ENCODE measurements at places on chromosomes 5 and 9.

DNA sequence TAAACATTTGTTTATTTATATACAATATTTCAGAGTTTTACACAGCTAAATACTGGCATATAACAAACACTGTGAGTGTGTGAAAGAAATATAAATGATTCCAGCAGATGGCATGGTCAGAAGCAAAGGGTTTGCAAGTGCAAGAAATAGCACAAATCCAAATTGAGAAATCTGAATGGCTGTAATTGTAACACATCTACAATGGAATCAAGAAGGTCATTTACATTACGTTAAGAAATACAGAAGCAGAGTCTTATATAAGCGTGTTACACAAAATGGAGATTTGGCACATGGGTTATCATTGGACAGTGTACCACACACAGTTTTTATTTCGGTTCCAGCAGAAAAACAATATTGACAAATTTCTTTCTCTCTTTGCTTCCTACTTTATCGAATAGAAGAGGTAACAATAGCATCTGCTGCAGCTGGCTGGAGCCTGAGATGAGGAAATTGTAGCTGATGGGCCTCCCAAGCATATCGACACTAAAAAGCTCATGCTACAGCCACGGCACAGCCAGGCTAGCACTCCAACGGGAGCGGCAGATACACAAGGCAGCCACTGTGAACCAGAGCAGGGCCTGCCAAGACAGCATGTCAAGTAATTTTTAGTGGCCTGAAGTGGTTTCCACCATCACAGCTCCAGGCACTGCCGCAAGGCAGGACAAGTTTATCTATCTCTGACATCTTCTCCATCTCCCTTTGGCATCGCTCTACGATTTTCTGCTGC, 564.6 kb upstream of the DMAC1 start:
- no peak for DNase-seq

DNA sequence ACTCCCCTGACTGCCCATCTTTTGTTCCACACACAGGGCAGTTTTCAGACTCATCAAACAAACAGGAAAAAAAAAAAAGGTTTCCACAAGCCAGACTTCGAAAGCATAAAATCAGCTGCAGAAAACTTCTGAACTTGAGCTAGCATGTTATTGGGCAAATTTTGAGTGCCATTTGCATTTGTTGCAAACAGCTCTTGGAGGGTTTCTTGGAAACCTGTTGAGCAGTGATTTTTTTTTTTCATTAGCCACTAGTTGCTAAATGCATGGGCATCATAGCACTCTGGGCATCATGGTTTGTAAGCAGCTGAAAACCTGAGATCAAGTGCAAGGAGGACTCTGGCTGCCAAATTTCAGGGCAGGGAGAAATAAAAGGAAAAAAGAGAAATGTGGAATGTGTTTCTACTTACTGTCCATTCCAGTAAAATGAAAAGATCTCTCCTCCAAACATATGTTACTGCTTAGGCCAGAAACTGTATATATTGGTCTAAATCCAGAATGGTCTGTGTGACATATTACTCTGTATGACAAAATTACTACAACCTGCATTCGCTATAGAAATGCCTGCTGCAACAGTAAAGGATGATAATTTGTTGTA, 85.2 kb upstream of the SMIM23 start:
- no peak for DNase-seq

GRCh38 chr9:132948482-132949050, 4.2 kb upstream of the TSC1 start:
- no peak for DNase-seq

DNA sequence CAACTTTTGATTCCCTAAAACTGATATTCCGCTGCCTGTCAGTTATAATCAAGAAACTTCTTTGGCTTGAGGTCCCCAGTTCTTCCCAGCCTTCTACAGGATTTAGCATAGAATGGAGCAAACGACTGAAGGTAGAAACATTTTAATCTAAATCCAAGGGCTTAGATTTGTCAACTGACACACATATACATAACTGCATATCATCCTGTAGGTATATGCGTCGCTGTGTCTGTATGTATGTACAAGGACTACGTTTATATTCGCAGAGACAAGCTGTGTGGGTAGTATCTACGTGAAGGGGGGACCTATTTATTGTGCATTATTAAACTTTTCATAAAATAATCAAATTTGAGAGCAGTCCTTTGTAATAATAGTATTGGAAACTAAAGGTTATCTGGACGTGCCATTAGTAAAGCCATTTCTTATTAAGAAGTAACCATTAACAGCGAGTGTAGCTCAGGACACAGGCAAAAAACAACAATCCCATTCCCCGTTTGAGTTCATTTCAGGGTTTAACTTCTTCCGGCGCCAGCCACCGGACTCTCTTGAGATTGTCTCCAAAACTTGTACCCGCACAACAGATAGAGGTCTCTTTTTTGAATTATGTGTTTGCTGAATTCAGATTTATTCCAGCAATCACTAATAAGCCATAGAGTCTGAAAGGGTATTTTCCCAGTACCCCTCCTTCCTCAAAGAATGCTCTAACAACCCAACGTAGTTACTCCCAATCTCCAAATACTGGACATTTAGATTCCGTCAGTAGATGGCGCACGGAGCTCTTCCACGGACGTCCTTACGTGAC, 2.1 kb upstream of the MLLT3 start:
- peak; percentile 84 for DNase-seq

GRCh38 chr5:135139381-135140134, 105.5 kb upstream of the PITX1 start:
- no peak for DNase-seq

GRCh38 chr5:231661-232060, 13.5 kb downstream of the SDHA start:
- no peak for DNase-seq

DNA sequence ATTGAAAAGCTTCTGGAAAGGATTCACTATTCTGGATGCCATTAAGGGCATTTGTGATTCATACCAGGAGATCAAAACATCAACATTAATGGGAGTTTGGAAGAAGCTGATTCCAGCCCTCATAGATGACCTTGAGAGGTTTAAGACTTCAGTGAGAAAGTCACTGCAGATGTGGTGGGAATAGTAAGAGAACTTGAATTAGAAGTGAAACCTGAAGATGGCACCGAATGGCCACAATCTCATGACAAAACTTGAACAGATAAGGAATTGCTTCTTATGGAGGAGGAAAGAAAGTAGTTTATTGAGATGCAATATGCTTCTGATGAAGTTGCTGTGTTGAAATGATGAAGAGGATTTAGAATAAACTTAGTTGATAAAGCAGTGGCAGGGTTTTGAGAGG, 254.6 kb upstream of the SLC24A2 start:
- DNase-seq = no peak

DNA sequence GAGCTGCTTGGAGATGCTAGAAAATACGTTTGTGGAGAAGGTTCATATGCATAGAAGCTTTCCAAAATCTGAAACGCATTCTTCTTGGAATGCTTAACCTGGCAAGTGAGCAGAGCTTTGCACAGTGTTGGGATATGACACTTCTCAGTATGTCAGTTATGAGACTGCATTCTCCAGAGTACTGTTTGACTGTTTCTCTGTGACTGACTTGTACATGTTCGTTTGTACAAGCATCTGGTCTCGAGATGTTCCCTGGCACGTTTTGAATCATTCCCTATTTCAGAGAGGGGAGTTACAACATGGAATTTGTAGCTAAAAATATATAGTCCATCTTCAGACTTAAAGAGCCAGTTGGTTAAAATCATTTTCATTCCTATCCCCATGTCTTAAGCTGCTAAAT, 272.4 kb downstream of the ARRDC3 start:
- no peak for DNase-seq

- no peak for DNase-seq
Measured at GRCh38 chr5:176608142-176608705, 1.7 kb downstream of the GPRIN1 start.

DNA sequence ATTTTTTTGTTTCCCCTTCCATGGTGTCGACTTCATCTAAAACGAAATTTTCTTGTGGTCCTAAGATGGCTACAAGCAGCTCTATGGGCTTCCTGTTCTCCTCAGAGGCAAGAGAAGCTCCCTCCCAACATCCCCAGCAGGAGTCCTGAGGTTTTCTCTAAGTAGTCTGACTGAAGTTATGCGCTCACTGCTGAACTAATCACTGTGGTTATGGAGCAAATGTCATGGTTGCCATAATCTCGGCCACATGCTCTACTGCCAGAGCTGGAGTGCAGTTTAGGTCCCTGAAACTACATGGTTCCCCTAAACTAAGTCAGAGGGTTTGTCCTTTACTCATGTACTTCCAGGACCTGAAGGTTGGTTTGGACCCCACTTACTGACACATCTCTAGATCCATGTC, 68.0 kb upstream of the MAMDC2 start:
- DNase-seq = no peak

DNA sequence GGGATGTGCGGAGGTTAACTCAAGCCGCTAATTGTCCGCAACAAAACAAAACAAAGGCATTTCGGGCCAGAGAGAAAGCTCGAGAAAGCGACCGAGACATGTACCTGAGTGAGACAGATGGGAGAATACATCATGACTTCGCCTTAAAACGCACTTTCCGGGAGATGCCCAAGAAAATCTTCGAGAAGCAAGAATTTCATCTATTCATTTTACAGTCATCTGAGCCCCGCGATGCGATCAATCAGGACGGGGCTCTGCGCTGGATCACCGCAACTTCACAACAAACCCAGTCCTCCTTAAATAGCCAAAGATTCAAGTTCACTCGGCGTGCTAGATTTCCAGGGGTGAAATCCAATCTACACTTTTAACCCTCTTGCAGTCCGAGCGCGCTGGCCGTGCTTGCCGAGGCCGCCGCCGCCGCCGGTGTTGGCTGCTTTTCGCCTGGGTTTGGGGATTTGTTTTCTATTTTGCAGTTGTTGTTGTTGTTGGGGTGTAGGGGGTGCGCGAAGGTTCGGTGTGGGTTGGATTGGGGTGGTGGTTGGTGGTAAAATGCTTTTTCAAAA, 482 bp downstream of the NFIB start:
- DNase-seq = peak; percentile 59

DNA sequence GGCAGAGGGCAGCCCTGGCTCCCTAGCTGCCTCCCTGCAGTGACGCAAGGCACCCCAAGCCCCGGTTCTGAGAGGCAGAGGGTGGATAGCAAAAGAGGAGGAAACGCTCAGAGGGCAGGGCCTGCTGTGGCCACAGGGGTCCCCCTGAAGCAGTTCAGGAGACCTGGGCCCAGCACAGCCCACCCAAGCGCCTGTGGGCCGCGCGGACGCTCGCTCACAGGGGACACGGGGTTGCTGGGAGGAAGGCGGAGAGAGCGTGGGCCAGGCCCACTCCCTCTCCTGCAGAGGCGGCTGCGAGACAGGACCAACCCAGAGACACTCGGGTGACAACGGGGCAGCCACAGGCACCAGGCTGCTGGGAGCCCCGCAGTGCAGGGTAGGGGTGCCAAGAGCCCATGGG, 7.9 kb upstream of the TMEM210 start:
- DNase-seq = no peak
